Adipocyte (in vitro differentiated cells): ENCODE measurements at places on chromosomes 6 and 20.

- no peak for DNase-seq
Observed at GRCh38 chr6:89269252-89269651, 45.8 kb downstream of the GABRR2 start.

GRCh38 chr20:61677928-61678327 lies 387.8 kb downstream of the TAF4 start:
- no peak for DNase-seq

DNA sequence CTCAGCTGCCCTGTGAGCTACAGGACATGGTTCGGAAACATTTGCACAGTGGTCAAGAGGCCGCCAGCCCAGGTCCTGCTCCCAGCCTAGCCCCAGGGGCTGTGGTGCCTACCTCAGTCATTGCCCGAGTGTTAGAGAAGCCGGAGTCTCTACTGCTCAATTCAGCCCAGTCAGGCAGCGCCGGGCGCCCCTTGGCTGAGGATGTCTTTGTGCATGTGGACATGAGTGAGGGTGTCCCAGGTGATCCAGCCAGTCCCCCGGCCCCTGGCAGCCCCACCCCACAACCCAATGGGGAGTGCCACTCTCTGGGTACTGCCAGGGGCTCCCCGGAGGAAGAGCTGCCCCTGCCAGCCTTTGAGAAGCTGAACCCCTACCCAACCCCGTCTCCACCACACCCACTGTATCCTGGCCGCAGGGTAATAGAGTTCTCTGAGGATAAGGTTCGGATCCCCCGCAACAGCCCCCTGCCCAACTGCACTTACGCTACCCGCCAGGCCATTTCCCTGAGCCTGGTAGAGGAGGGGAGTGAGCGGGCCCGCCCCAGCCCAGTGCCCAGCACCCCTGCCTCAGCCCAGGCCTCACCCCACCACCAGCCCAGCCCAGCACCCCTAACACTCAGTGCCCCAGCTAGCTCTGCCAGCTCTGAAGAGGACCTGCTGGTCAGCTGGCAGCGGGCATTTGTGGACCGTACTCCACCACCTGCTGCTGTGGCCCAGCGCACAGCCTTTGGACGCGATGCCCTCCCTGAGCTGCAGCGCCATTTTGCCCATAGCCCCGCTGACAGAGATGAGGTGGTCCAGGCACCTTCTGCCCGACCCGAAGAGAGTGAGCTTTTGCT lies 5.2 kb downstream of the LRRC73 start:
- DNase-seq: no peak

- DNase-seq: no peak
Observed at GRCh38 chr20:59458645-59459044, 145.7 kb upstream of the PHACTR3 start.

DNA sequence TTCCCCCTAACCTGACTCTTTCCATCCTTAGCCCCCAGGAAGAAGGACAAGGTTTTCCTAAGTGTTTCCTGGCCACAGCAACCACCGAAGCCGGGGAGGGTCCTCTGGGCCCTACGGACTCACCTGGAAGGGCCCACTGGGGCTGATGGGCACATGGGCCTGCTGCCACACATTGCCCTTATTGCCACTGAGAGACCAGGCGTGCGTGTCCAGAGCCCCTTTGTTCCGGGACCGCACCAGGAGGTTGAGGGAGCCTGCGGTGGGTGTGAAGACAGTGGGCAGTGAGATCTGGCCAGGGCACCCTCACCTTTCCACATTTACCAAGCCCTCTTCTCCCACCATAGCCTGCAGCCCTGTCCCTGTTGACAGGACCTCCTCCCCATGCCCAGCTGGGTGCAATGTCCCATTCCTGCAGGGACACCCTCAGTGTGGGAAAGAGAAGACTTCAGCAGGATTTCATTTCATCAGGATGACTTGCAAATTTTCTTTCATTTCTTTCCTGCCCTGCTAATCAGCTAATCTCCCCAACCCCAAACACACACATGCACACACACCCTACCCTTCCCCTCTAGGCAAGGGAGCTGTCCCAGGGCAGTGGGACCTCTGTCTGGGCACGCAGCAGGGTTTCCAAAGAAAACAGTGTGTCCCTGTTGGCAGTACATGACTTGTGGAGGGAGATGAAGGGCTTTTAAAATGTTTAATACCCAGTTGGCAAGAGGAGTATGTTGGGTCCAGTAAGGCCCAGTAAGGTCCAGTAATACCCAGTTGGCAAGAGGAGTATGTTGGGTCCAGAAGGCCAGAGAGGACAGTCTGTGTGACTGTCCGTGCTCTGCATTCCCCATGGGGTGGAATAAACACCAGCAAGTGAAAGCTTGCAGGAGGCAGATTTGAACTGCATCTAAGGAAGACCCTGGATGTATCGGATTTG lies 59.0 kb downstream of the MDGA1 start:
- peak; percentile 33 for DNase-seq

- DNase-seq: no peak
Observed at GRCh38 chr6:115773741-115774140, 286.9 kb downstream of the FRK start.

DNA sequence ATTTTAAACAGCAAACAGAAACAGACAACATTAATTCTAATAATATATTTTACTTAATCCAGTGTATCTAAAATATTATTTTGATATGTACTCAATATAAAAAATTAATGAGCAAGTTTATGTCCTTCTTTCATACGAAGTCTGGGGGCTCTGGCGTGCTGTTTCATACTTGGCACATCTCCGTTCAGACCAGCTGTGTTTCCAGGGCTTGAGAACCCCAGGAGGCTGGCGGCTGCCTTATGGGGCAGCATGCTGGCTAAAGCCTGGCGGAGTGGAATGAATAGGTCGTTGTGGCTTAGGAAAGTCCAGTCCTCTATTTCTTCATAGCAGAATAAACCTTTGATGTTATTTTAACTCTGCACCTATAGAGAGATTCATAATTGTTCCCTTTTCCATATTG lies 43.3 kb downstream of the DUSP22 start:
- DNase-seq: no peak
